EL (cell line): ENCODE measurements at places on chromosomes 11 and 22.

DNA sequence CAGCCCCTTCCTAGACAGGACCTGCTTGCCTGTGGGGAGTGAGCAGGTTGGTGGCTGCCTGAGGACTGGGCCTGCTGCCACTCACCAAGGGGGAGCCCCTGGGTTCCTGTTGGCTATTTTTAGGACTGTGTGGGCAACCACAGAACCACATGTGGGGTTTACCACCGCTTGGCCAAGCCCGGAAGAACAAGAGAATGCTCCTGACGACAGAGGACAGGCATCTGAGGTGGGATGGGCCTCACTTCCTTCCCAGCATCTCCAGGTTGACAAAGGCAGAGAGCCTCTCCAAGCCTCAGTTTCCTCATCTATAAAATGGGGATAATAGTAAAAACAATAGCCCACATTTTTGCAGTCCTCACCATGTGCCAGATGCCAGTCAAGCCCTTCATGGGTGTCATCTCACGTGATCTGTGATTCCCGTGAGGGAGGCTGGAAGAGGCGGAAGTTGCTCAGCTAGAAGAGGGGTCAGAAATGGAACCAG, 43.6 kb downstream of the LRRC32 start:
- DNase-seq = peak; percentile 76

GRCh38 chr22:19717691-19718455, 3.6 kb downstream of the SEPTIN5 start:
- DNase-seq = peak; percentile 68

DNA sequence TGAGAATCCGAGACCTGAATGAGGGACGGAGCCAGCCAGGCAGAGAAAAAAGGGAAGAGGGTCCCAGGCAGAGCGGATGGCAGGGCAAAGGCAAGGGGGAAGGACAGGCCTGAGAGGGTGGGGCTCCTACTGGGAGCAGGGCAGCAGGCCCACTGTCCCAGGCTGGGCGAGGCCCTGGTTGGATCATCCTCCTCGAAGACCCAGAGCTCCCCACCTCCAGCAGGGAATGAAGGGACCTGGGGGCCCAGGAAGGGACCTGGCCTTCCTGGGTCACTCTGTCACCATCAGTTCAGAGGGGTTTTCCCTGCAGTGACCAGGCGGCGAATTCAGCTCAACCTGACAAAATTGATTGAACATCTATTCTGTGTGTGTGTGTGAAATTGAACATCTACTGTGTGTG, 4.0 kb downstream of the CD5 start:
- no peak for DNase-seq

GRCh38 chr11:65640483-65641296, 2.8 kb downstream of the SIPA1 start:
- no peak for DNase-seq

- no peak for DNase-seq
These were observed 31.7 kb downstream of the METTL15 start for GRCh38 chr11:28139841-28140415.

DNA sequence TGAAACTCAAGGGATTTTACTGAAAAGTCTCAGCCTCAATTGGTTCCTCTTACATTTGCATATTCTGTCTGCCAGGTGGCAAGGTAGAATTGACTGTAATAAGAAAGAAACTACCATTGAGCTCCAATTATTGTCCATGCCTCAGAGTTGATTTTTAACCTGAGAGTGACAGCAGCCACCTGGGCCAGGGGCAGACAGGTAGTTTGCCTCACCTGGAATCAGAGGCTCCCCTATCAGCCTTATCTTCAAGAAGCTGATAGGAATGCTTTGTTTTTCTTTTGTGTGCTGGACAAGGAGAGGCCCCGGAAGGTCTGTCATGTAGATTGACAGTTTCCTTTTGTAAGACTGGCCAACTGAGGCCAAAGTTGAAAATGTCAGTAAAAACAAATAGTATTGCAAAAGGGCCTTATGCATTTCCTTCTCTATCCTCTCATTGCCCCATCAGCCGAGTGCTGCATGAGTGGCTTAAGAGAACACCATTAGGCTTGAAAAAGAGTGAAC, 34.1 kb downstream of the CD44 start:
- DNase-seq = no peak

GRCh38 chr22:20232781-20233180, 35.3 kb downstream of the RTN4R start:
- no peak for DNase-seq

DNA sequence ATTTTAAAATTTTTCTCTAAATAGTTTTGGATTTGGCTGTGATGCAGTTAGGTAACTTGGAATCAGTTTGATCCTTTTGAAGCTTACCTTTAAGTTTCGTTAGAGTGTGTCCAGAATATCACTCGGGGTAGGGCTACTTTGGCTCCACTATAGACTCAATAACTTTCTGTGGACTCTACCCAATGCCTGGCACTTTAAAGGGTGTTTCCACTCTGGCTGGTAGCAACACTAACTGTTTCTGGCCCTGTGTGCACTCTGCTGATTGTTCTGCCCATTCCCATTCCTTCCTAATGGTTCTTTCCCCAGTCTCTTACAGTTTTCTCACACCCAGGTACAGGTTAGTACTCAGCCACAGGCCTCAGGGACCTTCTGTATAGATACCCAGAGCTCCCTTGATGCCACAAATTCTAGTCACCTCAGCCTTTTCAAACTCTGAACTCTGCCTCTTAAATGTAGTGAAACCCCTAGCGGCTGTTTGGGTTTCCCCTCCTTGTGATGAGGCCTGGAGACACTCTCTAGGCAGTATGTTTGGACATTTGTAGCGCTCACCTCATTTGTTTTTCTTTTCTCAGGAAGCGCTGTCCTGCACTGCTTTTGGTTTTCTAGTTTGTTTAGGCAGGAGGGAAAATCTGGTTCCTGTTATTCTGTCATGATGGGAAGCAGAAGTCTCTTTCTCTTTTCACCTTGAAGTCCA, 16.8 kb downstream of the CUL5 start:
- DNase-seq = no peak

DNA sequence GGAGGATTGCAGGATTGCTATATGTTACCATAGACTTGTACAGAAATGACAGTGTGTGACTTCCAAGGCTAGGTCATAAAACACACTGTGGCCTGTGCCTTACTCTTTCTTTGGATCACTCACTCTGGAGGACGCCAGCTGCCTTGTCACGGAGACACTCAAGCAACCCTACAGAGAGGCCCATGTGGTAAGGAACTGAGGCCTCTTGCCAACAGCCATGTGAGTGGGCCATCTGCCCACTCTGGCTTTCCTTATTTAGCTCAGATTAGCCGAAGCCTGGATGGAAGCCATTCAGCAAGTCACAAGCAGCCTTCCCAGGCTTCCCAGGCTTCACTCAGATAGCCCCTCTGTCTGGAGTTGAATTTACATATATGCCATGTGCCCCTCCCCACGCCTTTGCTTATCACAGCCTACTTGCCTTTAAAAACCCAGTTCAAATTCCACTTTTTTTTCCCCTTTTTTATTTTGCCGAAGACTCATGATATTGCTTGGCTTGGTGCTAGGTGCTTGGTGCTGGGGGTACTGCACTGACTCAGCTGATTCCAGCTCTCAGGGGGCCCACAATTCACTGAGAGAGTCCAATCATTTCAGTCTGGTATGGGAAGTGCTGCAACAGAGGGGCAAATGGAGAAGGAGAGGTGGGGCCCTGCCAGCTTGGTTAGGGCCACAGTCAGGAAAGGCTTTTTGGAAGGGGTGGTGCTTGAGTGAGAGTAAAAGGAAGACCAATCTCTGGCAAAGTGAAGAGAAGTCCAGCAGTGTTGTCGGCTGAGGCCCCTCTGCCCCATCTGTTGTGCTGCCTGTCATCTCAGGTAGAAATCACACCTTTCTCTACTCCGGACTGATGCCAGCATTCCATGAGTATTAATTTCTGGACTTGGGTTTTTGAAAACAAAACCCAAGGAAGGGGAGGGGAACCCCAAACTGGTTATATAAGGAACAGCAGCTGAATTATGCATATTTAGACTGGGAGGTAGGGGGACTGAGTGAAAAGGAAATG, 14.5 kb upstream of the P4HA3 start:
- DNase-seq = no peak

DNA sequence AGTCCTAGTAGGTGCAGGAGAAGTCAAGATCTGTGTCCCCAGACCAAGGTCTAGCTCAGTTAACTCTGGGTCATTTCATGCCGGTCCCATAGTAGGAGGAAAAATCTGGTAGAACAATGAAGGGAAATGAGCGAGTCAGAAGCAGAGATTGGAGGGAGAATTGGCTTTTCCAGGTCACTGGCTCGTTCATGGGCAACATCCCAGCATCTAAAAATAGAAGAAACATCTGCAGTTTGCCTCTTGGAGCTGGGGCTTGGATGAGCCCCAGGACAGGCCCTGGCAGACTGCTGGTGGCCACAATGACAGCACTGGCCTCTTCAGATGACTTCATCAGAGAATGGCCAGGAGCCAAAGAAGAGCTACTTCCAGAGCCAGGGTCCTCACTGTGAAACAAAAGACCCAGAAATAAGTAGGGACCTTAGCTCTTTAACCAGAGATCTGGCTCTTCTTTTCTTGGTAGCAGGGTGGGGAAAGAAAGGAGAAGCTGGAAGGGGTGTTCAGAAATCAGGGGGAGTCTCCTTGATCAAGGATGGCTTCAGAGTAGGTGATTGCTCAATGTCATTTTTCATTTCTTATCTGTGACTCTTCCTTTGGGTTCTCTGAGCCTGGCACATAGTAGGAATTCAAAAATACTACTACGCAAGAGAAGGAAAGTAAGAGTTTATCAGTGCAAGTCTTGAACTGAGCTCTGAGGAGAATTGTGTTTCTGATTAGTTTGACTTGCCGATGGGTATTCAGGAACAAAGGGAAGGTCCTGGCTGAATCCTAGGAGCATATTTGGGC, 102.6 kb downstream of the TMPRSS5 start:
- peak; percentile 41 for DNase-seq

DNA sequence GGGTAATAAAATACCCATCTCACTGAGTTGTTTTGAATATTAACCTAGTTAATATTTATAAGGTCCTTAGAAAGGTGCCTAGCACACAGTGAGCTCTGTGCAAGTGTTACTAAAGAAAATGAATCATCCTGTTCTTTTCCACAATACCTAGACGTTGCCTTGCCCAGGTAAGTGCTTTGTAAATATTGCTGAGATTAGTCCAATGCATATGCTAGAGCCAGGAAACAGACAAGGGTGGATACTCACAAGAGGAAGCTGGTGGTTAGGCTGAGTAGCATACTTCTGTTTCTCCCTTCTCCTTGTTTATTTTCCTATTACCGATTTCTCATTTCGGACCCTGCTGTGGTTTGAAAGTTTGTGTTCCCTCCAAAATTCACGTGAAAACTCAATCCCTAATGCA, 58.1 kb upstream of the BARX2 start:
- DNase-seq = no peak

DNA sequence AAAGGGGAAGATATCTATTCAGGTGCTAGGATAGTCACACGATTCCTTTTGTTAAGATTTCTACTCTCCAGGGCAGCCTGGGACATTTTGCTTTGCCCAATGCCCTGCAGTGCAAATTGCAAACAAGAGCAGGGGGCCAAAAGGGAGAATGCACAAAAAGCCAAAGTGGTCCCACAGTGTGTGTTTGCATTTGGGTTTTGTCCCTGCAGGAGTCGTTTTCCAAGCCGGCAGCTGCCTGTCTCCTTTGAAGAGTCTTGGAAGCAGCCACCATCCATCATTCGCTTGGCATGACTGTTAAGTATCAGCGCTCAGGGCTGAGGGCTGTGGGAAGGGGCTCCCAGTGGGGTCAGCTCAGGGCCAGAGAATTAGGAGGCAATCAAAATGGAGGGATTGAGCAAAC, 184.7 kb downstream of the MIAT start:
- DNase-seq = no peak

DNA sequence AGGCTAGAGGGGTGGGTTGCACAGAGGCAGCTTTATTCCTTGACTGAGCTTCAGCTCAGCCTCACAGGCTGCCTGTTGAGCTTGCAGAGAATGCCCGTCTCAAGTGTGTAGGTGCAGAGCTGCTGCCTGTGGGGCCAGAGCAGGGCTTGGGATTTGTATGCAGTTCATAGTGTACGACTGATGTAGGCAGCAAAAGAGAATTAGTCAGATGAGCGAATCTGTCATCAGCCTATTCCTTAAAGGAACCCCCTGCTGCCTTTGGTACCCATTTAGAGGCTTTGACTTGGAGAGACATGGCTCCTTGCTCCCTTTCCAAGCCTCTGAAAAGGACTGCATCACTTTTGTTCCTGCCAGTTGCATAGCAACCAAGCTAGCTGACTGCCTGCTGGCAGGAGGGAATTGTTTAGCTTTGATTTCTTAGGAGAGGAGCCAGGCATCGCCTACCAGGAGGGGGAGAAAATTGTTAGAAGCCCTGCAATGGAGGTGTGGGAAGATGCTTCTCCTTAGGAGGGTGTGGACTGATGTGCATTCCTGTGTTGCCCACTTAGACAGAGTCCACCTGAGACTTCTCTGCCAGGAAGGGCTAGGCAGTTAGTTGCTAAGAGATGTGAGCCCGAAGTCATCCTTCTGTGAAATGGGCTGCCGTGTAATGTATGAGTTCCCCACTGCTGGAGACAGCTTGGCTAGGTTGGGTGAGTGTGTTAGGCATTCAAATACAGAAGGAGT, 10.9 kb downstream of the ACO2 start:
- peak; percentile 31 for DNase-seq

GRCh38 chr11:70544774-70545609, 146.7 kb downstream of the CTTN start:
- DNase-seq = no peak

DNA sequence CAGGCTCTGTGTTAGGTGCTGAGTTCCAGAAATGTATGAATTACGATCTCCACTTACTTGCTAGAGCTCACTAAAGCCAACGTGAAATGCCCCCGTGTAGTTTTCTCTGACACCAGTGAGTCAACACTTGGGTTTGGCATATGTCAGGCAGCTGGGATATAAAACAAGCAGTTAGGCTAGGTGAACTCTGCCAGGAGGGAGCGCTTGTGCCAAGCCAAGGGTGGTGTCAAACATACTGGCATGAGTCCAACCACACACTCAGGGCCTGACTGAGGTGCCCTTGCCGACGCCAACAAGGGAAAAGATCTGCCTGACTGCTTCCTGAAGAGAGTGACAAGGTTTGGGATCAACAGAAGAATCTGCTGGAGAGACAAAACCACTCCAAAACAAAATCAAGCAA, 167.8 kb upstream of the NARS2 start:
- DNase-seq = no peak

- peak; percentile 59 for DNase-seq
These were observed 705 bp downstream of the PTPRJ start for GRCh38 chr11:47980907-47981621.

DNA sequence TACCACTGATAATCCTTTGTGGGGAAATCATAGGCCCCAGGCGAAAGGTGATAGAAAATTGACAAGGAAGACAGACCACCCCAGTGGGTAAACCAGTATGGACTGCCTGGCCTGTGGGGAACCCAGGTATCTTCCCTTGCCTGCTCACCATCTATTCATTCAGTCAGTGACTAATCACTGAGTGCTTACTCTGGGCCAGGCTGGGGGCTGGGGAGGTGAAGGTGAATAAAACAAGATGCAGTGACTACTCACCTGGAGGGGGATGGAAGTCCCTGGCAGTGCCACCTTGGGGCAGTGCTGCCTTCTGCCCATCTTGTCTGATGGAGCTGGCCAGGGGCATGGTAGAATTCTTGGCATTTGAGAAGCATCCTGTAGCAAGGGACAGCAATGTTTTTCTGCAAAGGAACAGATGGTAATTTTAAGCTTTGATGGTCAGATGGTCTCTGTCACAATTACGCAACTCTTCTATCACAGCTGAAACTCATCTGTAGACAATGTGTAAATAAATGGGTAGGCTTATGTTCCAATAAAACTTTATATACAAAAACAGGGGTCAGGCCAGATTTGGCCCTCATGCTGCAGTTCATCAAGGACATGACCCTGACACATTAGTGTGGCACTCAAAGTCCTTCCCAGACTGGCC, 4.6 kb downstream of the ISX start:
- no peak for DNase-seq

- no peak for DNase-seq
These were observed 60.6 kb downstream of the PPP6R2 start for GRCh38 chr22:50403701-50404101.

GRCh38 chr11:32796425-32796824, 2.0 kb upstream of the CCDC73 start:
- DNase-seq = no peak
